ENCODE measurements at places on chromosomes 2 and 18.

- DNase-seq = no peak
These were observed 461.3 kb upstream of the FANCL start for GRCh38 chr2:58702302-58702885.

DNA sequence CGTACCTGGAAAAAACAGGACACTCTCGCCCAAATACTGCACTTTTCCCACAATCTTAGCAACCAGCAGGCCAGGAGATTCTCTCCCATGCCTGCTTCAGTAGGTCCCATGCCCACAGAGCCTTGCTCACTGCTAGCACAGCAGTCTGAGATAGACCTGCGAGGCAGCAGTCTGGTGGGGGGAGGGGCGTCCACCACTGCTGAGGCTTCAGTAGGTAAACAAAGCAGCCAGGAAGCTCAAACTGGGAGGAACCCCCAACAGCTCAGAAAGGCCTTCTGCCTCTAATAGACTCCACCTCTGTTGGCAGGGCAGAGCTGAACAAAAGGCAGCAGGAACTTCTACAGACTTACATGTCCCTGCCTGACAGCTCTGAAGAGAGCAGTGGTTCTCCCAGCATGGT, 1202.8 kb upstream of the ACVR2A start:
- no peak for DNase-seq

- DNase-seq = no peak
These were observed 307.1 kb upstream of the PIK3C3 start for GRCh38 chr18:41647914-41648313.

GRCh38 chr2:58834404-58834803, 593.3 kb upstream of the FANCL start:
- DNase-seq = peak; percentile 32

DNA sequence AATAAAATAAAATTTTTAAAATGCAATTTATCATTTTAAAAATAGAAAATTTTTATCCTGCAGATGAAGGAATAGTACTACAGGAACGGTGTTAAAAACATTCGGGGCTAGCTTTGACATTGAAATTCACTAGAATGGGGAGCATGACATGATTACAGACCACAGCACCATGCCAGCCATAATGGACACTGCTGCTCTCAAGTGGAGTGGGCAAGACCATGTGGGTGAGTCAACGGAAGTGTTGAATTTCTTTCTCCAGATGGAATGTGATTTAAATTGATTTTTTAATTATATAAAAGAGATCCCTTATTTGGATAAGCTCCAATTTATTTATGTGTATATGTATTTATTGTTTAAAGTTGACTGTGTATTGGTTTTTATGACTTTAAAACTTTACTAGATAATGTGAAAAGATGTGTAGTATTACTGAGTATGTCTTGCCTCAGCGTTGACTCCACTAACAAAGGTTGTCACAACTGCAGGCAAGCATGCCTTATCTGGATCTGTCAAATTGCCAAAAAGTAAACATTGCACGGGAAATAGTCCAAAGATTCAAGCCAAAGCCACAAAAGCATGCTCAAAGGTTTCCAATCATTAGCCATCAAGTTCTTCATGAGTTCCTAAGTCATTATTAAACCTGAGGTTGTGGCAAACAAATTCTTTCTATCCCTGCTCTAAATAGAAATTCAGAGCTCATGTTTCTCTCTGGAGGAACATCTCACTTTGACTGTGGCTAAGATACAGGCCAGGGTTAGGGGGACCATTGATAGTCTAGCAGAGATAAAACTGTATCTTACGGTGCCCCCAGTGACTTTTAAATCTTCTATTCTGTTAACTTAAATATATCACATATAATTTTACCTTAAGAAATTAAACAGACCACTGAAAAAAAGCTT, 536.9 kb downstream of the TMX3 start:
- DNase-seq = no peak

GRCh38 chr18:6509832-6510231, 95.1 kb upstream of the L3MBTL4 start:
- DNase-seq = no peak

DNA sequence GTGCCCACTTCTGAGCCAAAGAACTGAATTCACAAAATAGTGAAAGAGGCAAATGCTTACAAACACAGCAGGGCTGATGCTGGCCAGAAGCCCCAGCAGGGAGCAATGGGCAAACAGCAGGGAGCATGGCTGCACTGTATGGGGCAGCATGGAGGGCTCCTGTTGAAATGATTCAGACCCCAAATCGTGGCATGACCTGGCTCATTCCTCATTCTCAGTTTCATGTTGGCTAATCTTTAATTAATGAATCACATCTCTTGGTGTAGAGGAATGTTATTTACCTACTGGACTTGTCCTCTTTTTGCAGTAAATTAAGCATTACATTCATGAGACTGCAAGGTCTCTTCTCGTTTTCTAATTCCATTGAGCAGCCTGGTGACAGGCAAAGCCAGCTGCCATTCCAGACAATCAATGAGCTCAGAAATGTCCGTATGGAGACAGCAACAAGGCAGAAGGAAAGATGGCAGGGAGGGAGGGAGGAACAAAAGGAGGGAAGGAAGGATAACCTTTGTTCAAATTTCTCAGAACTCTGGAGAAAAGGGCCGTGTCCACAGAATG, 84.9 kb upstream of the ST8SIA3 start:
- no peak for DNase-seq

GRCh38 chr2:27672723-27673486, 9.2 kb downstream of the SLC4A1AP start:
- no peak for DNase-seq

GRCh38 chr2:75547345-75548035, 13.2 kb downstream of the EVA1A start:
- no peak for DNase-seq

DNA sequence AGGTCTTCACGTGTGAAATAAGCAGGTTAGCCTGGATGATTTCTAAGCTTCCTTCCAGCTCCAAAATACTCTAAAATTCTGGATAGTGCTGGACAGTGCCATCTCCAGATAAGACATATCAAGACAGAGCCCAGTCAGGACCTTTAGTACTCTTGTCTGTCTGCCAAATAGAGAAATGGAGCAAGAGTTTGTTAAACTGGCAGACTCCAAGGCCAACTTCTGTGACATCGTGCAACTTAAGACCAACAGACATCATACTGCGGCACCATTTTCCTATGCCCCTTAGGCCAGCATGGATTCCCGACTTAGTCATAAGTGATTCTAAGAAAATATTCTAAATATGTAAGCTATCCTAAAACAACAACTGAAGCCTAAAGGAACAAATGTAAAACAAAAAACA, 118.6 kb downstream of the RBMS1 start:
- DNase-seq = no peak

- no peak for DNase-seq
These were observed 66.3 kb downstream of the NYAP2 start for GRCh38 chr2:225465827-225466226.

DNA sequence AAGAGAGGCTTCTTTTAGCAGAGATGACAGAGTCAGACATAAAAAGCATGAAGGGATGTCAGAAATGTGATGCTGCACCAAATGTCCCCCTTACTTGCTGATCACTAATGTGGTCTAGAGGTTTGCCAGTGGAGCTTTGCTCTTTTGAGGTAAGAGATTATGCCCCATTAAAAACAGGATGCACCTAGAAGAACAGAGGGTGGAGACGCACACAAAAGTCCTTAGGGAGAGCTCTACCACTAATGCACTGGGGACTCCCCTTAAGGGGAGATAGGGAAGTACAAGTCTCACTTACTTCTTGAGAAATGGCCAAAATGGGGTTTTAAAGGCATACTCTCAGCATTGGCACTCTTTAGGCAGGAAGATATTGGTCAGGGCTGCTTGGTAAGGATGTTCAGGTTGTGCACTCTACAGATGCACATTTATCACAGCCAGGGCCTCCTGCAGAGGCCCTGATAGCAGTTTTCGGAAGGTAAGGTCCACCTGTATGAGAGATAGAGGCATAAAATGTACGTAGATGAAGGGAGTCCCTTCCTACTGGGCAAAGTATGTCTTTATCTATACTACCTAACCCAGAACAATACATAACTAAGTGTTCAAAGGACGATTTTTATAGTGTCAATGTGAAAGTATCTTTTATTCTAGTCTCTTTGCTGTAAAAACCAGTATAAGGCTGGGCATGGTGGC, 17.0 kb upstream of the SCYGR1 start:
- no peak for DNase-seq

DNA sequence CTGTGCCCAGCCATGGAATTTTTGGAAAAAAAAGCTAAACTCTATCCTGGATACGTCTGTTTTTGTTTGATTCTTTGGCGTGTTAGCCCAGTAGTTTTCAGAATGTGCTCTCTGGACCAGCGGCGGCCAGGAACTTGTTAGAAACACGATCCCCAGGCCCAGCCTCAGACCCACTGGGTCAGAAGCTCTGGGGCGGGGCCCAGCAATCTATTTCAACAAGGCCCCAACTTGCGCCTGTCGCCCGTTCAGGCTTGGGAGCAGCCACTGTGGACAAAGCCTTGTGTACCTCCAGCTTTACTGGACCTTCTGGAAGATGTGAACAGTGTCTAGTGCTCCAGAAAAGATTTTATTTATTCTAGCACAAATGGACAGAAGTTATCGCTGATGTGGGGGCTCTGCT, 14.3 kb downstream of the CABLES1 start:
- DNase-seq = no peak

GRCh38 chr18:34153711-34154110, 71.0 kb downstream of the NOL4 start:
- no peak for DNase-seq

DNA sequence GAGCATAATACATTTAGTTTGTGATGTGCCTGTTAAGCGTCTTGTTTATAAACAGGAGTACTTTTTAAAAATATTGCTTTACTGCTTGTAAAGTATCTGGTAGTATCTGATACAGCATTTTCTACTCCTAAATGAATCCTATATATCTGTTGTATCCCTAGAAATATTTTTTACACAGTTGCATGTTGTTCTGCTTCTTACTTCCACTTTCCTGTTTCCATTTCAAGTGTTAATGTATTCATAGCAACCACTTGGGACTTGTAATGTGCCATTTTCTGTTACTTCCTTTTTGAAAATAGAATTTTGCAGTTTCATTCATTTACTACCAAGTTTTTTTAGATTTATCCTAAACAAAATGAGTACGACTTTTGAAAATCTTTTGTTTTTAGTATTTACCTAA, 24.9 kb downstream of the CCNT2 start:
- DNase-seq = no peak

DNA sequence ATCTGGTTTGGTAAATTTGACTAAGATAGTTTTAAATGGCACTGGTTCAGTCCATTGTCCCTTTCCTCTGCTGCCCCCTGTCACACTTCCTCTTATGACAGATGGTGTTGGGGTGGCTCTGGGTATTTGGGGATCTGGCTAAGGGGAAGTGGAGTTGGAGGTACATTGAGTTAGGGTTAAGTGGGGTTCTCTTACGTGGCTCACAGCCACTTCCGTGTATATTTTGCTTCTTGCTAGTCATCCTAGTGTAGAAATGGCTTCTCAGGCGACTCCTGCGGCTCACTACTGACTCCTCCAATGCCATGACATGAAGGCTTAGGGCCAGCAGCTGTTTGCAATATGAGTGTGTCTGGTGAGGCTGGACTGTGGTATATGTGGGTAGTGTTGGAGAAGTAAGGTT, 187.0 kb downstream of the HAUS1 start:
- no peak for DNase-seq

- no peak for DNase-seq
These were observed 22.3 kb upstream of the DUSP2 start for GRCh38 chr2:96167407-96168013.

- DNase-seq = no peak
These were observed 107.8 kb downstream of the MSH2 start for GRCh38 chr2:47510745-47511144.

DNA sequence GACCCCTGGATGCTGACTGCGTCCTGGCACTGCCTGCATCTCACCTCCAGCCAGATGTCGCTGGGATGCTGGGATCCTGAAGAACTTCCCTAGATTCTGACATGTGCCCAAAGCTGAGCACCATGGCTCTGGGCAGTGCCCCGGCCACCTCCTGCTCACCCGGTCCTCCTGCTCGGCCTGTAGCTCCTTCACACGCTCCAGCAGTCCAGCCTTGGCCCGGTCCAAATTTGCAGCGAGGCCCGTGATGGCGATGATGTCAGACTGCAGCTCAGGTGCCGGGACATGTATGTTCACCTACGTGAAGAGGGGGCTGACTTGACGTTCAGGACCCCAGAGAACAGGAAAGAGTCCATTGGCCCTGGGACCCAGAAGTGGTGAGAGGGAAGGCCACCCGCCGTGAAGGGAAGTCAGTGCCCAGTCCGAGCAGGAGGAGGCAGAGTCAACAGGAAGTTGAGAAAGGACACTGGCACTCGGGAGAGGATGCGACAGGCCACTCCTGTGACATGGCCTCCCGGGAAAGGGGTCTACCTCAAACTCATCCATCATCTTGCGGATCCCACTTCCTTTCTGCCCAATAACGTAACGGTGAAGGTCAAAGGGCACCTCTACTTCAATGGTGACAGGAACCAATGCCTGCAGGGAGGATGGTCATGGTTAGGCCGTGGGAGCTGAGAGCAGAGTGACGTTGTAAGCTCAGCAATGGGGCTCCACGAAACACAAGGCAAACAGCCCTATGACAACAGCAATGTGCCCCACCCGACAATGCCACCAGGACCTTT, 46.7 kb downstream of the ANO7 start:
- no peak for DNase-seq

- DNase-seq = no peak
These were observed 263.1 kb downstream of the CELF4 start for GRCh38 chr18:37302519-37302918.

DNA sequence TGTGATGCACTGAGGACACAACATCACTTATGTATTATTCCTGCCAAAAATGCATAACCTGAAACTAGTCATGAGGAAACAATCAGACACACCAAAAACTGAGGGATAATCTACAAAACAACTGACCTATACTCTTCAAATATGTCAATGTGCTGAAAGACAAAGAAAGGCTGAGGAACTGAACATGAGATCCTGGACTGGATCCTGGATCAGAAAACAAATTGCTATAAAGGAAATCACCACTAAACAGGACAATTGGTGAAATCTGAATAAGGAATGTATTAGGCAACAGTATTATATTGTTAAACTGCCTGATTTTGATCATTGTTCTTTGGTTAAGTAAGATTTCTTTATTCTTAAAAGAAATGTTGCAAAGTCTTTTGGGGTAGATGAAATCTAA, 28.8 kb downstream of the CUL3 start:
- DNase-seq = no peak

- no peak for DNase-seq
These were observed 23.3 kb upstream of the ROCK1 start for GRCh38 chr18:21134895-21135294.

DNA sequence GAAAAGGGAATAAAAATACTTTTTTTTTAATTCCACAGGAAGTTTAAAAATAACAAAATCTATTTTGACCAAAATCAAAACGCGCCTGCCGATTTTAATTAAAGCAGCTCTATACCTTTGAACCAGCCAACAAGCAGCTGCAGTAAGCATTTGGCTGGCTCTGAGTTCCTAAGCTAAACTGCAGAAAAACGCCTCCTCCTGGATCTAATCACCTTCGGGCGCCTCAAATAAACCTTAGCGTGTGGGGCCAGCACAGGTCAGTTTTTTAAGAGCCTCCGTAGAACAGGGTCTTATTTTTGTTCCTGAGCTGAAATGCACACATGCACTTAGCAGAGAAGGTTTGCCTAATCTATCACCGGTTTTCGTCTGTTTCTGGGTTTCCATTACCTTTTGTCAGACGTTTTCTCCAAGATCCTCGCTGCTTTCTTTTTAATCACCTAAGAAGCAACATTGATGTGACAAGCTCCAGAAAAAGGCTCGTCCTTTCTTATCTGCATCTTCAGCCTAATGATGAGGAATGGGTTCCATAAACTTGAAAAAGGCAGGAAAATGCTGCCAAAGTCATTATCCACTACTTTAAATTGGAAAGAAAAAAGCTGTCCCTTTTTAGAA, 64.7 kb upstream of the HNRNPA3 start:
- DNase-seq = no peak

- DNase-seq = no peak
These were observed 221.0 kb downstream of the CDH20 start for GRCh38 chr18:61554117-61554776.
